ENCODE measurements at places on chromosomes 12 and 14.

- DNase-seq: no peak
Observed at GRCh38 chr12:49507139-49507538, 31.7 kb upstream of the KCNH3 start.

GRCh38 chr14:66507181-66507721 is 696 bp upstream of the GPHN start:
- DNase-seq: peak; percentile 3

- no peak for DNase-seq
Observed at GRCh38 chr12:3193131-3193530, 116.0 kb downstream of the TSPAN9 start.

- DNase-seq: no peak
Observed at GRCh38 chr12:61796846-61797245, 463.4 kb upstream of the USP15 start.

GRCh38 chr14:60933920-60934655 is 46.8 kb downstream of the TRMT5 start:
- DNase-seq: no peak

DNA sequence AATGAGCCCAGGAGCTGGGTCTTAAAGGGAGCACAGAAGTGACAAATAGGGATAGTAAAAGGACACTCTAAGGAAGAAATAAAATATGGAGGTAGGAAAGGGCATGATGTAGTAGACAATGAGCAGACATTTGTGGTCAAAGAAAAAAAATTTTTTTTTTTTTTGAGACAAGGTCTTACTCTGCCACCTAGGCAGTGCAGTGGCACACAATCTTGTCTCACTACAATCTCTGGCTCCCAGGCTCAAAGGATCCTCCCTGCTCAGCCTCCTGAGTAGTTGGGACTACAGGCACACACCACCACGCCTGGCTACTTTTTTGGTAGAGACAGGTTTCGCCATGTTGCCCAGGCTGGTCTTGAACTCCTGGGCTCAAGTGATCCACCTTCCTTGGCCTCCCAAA is 8.5 kb downstream of the FKBP3 start:
- DNase-seq: no peak

DNA sequence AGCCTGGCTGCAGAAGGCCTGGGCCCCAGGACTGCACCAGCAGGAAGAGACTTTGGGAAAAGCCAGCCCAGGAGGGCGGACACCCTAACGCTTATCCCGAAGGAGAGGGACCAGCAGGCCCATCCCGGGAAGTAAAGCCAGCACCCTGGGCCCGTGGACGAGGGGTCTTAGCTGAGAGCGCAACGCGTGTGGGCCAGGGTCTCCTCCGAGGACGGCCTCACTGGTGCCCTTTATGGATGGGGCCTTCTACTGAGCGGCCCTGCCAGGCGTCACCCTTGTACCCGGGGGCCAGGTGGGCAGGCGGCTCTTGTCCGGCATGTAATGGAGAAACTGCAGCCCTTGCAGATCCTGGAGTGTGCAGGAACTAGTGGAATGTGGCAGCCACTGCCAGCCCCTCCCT is 14.1 kb downstream of the TEDC1 start:
- no peak for DNase-seq

GRCh38 chr12:77001276-77001675 is 64.1 kb downstream of the E2F7 start:
- no peak for DNase-seq

DNA sequence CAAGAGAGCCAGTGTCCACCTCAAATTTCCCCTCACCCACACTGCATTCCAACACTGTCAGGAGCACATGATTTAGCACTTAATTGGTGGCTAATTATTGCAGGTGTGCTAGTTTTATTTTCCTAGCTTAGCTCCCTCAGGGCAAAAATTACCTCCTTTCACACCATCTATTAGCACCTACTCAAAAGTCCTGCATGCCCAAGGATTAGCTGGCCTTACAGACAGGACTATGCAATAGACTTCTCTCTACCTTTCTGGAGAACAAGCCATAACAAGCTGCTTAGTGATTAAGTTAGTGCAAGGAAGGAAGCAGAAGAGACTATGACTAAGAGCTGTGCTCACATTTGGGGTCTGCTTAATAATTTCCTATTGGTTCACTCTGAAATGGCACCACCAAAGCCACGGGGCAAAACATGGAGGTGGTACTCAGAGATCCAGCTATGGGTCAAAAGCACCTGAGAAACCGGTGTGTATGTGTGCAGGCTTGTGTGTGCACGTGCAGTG is 69.5 kb downstream of the STON2 start:
- no peak for DNase-seq

- no peak for DNase-seq
Observed at GRCh38 chr14:89673512-89674225, 256.6 kb upstream of the FOXN3 start.

DNA sequence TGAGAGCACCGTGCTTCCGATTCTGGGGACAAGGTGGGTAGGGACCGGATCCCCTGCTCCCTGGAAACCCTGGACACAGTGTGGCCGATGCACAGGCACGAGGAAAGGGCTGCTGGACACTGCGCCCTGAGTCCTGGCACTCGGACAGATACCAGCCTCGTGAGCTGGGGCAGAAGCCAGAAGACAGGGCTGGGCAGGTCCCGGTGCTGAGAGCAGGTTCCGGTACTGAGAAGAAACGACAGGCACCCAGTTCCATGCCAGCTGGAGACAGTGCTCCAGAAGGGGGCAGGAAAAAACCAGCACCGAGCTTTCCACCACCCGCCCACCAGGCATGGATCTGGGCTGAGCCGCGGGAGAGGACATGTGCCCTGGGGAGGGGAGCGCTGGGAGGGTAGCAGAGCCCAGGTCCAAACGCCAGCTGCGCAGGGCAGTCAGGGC is 6.5 kb downstream of the XRCC3 start:
- no peak for DNase-seq

DNA sequence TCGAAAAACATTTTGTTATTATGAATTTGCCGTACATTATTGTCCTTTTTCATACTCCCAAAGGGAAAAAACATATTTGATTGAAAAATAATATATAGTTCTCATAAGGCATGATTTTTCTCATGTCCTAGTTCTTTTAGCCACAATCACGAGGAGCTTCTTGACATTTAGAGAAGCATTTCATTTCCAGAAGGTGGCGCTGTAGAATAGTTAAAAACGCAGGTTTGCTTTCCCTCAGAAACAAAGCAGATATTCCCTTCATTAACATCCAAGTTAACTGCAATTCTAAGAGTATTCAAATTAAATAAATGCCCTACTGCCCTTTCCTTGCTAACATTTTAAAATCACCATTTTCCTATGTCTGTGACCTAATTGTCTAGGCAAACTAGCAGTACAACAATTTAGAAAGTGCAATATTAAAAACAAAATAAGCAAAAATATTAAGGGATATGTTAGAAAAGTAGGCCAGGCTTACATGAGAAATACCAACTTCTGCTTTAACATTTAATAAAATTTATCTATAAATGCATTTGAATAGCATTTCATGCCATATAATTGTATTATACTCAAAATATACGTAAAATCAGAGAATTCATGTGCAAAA is 10.9 kb upstream of the PIK3C2G start:
- DNase-seq: no peak

DNA sequence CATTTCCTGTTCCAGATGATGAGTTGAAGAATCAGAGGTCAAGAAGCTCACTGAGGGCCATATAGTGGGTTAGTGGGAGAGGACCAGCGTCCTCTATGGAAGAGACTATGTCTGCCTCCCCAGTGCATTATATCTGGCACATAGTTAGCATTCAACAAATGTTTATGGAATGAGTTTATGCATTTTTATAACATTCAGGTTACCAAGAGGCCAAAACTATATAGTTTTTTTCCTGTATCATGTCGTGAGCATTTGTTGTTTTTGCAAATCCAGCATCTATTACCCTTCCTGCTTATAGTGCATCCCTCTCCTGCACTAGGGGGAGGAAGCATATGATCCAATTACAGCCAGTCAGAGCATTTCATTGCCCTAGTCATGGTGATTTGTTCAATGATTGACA is 60.6 kb downstream of the SUDS3 start:
- DNase-seq: no peak

DNA sequence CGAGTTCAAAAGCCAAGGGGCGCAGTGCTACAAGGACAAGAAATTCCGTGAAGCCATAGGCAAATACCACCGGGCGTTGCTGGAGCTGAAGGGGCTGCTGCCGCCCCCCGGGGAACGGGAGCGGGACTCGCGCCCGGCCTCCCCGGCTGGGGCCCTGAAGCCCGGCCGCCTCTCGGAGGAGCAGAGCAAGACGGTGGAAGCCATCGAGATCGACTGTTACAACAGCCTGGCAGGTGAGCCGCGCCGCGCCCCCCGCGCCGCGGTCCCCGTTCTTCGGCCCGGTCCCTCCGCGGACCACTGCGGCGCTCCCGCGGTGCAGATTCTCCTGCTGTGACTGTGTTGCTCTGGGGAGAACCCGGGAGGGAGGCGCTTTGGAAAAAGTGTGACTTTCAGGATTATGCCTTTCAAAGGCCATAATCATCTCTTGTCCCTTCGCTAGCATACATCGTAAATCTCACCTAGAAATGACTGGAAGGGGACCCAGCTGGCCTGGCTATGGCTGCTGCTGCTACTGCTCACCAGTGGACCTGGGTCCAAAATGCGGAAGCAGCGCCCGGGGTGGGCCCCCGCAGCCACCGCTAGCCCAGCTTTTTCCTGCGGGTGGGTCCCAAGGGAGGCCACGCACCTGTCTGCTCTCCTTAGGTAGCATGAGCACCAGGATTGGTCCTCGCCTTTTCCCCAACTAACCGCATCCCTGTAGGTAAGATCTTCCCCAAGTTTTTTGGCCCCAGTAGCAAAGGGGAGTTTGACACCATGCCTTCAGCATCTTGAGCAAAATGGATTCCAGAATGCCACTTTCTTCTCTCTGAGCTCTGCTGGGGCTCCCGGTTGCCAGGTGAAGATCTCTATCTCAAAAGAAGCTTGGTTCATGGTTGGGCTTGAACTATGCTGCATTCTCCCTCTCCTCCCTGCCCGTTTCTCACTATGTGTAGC is 853 bp downstream of the TTC9 start:
- DNase-seq: no peak

- no peak for DNase-seq
Observed at GRCh38 chr14:91946622-91947474, 646 bp downstream of the FBLN5 start.

All from activated T-helper 9 cell treated with anti-CD3 and anti-CD28 coated beads, Interleukin-2, amount 50 U/mL, for 16 hours (primary cell).